ENCODE measurements at places on chromosomes 6 and 20. TPM values are rescaled to one million over a fixed set of nuclear protein-coding genes. Genes with fewer than 3 reads are reported as not detected.

SLC12A5 gene
- 0.48 TPM for total RNA-seq

SIRPG gene
- total RNA-seq, result not detected

AGPAT4 gene
- total RNA-seq, result 12.8 TPM

BCLAF1 gene
- 98.7 TPM for total RNA-seq

SPTLC3 gene
- 6.8 TPM for total RNA-seq

KIF3B gene
- 26.2 TPM for total RNA-seq

ERVFRD-1 gene
- total RNA-seq, result 0.14 TPM

SLCO4A1 gene
- 14.7 TPM for total RNA-seq

ADGRF5 gene
- 24.1 TPM for total RNA-seq

DNA sequence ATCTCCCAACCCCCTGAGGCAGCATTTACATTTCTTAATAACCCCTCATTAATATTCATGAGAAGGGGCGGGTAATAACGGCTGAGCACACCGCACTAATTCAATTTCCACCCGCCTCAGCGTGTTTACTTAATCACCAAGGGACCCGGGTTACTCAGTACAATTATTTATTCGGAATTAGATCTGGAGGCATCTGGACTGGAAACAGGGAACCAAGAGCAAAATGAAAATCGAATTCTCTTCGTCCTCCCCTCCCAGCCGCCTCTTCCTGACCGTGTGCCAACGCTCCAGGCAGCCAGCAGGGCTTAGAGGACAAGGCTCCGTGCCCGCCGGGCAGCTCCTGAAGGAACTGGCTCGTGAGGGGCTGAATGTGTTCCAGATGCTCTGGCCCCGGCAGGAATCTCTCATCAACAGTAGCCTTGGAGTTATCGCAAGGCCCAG lies 23.5 kb upstream of the CTNNBL1 start:
- no peak for DNase-seq

DNA sequence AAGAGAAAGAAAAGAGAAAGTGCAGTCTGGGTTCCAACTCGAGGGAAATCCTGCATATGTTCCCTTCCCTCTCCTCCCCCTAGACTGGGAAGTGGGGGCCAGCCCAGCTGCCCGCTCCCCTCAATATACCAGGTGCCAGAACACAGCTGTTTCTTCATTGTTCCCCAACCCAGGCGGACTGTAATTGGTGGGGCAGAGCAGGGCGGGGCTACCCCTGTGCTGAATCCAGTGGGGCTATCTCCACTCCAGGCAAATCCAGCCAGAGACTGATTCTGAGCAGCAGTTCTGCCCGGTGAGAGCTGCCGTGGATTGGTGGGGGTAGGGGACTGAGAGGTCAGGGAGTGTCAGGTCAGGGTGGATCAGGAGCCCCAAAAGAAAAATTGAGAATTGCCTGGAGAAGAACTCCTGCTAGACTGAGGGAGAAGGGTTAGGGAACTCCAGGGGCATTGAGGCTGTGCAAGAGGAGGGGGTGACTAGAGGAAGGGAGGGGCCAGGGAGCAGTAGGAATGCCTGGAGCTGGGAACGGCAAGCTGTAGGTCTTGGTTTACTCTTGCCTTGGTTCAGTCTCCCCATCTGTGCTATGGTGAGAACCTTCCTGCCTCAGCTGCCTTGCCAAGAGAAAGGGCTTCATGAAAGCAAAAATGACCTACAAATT lies at the start of gene MYMX:
Gene MYMX, plus strand, starts transcription at position 250 of the 655 bp plus-strand sequence. CDS start 546 bp downstream, outside the sequence.
- DNase-seq, result no peak

DNA sequence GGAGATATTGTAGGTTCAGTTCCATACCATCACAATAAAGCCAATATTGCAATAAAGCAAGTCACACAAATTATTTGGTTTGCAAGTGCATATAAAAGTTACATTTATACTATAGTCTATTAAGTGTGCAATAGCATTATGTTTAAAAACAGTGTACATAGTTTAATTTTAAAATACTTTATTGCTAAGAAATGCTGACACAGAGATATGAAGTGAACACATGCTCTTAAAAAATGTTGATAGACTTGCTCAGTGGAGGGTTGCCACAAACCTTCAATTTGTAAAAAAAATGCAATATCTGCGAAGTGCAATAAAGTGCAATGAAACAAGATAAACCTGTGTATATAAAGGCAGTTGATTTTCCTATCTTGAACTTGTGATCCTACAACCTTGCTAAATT lies 161.5 kb downstream of the PRDM13 start:
- no peak for DNase-seq

DNA sequence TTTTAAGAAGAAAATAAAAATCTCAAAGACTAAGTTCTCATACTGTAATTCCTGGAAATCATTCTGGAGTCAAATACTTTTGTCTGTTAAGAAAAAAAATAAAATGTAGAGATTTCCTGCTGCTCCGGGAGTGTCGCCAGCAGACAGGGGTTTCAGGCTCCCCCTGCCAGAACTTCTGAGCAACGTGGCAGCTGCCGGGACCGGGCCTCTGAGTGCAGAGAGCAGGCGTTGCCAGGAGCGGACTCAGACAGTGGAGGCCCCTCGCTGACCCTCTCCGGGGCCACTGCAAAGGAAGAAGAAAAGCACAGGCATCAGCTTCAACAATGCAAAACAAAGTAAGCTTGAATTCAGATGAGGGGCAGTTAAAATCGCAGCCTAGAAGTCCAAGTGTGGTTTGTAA lies 95.5 kb downstream of the THBS2 start:
- peak; percentile 91 for DNase-seq

GRCh38 chr6:27148404-27148795 lies 99.1 kb upstream of the PRSS16 start:
- DNase-seq, result no peak

- no peak for DNase-seq
Measured at GRCh38 chr6:30543821-30544220, 12.5 kb downstream of the GNL1 start.

- DNase-seq, result no peak
Measured at GRCh38 chr20:45247865-45248264, 6.5 kb downstream of the SLPI start.

All from posterior vena cava (tissue), 2 donors.